SK-MEL-5 (cell line): ENCODE measurements at places on chromosomes 4 and X. TPM values are rescaled to one million over a fixed set of nuclear protein-coding genes. Genes with fewer than 3 reads are reported as not detected.

GRCh38 chrX:6707497-6707896 is 172.6 kb upstream of the VCX3A start:
- DNase-seq = no peak

DNA sequence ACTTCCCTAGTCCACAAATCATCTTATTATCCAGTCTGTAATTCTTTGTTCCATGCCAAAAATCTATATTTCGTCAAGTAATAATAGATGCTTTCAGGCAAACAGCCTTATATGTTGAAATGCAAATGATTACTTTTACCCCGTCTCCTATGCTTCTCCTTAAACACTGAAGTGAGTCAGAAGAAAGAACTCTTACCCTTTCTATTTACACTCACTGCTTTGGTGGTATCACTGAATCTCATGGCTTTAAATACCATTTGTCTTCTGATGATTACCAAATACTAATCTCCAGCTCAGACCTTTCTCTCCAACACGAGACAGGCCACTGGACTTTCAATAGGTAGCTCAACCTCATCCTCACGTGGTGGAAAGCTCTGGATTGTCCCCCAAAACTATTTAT is 558.1 kb downstream of the IL1RAPL1 start:
- DNase-seq = no peak

The CSAG3 gene
- 7.6 and 8.9 TPM in 2 replicates for total RNA-seq

GRCh38 chrX:25156323-25156722 is 140.6 kb upstream of the ARX start:
- no peak for DNase-seq

The USP51 gene
- 7.2 and 8.0 TPM in 2 replicates for total RNA-seq

- DNase-seq = no peak
Observed at GRCh38 chrX:49793686-49794085, 35.4 kb upstream of the PAGE4 start.

The SOD3 gene
- not detected in 2 replicates for total RNA-seq
